ENCODE measurements at places on chromosomes 11 and 22. TPM values are rescaled to one million over a fixed set of nuclear protein-coding genes. Genes with fewer than 3 reads are reported as not detected.

DNA sequence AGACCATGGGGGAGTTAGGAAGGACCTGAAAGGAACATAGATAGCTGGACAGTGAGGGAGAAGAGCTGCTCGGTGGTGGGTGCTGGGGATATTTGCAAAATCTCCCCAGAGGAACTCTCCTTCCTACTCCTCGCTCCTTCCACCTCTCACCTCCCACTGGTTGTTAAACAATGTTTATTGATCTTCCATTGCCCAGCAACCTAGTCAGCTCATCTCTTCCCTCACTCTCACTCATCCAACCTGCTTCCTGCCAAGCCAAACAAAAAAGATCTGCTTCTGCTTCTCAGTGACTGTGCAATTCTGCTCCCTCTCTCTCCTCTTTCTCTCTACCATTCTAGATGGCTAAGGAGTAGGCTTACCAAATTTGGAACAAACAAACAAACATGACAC lies 115.0 kb downstream of the SLC1A2 start:
- peaks cover 14% of the 10 kb centered on the region for H3K4me1 ChIP-seq
- H3K36me3 ChIP-seq, result no peaks in the 10 kb centered on the region
- H3K27ac ChIP-seq, result no peak overlapping the region
- H3K27me3 ChIP-seq, result peaks cover 3% of the 10 kb centered on the region
- no peak overlapping the region for H3K4me3 ChIP-seq

CD6 gene
- total RNA-seq, result 368 TPM

PRRG4 gene
- 0.25 TPM for total RNA-seq

DNA sequence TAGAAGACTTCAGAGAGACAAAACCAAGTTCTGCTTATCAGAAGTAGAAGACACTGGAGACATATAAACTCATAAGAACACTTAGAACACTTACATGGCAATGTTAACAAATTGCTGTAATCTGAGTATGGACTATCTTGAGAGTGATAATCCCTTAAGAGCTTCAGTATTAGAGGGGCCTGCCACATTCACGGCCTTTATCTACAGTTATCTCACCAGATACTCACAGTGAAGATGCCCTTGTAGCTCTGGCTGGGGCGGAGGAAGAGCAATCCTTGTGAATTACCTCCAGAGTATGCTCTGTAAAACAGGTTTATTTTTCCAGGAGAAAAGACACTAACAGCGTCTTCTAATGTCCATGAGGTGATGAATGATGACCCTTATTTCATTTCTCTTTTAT lies 762.8 kb downstream of the FAM181B start:
- no peak overlapping the region for H3K27ac ChIP-seq
- no peaks in the 10 kb centered on the region for H3K36me3 ChIP-seq
- no peaks in the 10 kb centered on the region for H3K4me1 ChIP-seq
- no peak overlapping the region for H3K4me3 ChIP-seq
- no peak for DNase-seq

- H3K4me3 ChIP-seq, result no peak overlapping the region
- no peaks in the 10 kb centered on the region for H3K36me3 ChIP-seq
- peaks cover 39% of the 10 kb centered on the region for H3K27me3 ChIP-seq
Measured at GRCh38 chr11:68855205-68855981, 13.7 kb upstream of the CPT1A start.

DNA sequence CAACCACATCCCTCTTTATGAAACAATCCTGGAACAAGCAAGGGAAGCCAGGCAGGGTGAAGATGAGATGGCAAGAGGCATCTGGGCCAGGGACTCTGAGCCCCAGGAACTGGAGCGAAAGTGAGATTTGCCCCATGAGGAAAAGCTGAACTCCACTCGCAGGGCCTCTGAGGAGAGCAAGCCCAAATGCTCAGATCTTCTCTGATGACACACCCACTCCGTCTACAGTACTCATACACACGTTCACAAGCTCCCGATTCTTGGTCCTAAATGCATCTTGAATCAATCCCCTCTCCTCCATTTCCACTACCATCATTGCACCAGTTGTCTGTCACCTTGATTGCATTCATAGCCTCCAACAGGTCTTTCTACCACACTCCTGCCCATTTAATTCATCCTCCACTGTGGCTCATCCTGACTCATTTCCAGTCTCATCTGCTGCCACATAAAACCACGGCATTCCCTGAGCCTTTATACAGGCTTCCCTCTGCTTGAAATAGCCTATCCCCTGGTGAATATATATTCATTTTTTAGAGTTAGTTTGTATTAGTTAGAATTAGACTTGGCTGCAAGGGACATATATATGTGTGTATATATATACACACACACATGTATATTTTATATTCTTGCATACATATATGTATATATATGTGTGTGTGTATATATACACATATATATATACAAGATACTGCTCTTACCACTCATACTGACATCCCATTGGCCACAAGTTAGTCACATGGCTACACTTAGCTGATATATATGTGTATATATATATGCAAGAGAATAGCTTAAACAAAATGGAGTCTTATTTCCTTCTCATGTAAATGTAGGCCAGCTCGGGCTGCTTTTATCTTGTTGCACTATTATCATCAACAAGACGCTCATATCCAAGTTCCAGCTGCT lies 1.4 kb upstream of the APOA5 start:
- DNase-seq, result no peak
- no peak overlapping the region for H3K27ac ChIP-seq
- no peak overlapping the region for H3K4me3 ChIP-seq
- peaks cover 16% of the 10 kb centered on the region for H3K4me1 ChIP-seq
- no peaks in the 10 kb centered on the region for H3K27me3 ChIP-seq

DNA sequence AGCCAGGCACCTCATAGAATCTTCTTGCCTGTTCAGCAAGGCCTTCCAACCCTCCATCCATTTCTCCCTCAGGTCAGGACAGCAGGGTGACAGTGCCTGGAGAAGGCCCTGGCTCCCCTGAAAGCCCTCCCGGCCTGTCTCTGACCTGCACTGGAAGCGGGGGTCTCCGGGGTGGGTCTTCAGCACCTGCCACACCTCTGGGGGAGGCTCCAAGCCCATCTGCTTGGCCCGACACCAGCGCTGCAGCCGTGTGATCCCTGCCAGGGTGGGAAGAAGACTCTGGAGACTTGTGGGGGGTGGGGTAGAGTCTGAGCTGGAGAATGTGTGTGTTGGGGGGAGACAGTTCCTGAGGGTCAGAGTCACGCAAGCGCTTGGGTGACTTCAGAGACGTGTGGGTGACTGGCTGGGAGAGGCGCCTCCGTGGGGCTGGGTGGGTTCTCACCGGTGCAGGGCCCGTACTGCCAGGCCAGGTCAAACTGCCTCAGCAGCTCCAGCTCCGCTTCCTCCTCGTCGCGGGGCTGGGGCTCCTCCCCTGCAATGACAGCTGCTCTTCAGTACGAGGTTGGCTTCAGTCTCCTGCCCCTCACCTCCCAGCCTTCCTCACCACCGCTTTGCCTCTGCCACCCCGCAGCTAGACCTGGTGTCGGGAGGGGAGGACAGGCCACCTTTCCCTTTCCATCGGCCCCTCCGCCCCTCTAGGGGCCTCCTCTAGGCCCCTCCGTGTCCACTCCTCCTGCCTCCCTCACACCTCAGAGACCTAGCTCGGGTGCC lies 615 bp downstream of the POLD4 start:
- peaks cover 8% of the 10 kb centered on the region for H3K36me3 ChIP-seq
- H3K27me3 ChIP-seq, result peaks cover under 1% of the 10 kb centered on the region
- peak; percentile 73 for DNase-seq
- H3K4me3 ChIP-seq, result peak overlapping the region; percentile 89
- H3K27ac ChIP-seq, result peak overlapping the region; percentile 99
- H3K4me1 ChIP-seq, result peaks cover 36% of the 10 kb centered on the region

PPFIBP2 gene
- total RNA-seq, result 33.1 TPM

GNG3 gene
- total RNA-seq, result not detected

DNA sequence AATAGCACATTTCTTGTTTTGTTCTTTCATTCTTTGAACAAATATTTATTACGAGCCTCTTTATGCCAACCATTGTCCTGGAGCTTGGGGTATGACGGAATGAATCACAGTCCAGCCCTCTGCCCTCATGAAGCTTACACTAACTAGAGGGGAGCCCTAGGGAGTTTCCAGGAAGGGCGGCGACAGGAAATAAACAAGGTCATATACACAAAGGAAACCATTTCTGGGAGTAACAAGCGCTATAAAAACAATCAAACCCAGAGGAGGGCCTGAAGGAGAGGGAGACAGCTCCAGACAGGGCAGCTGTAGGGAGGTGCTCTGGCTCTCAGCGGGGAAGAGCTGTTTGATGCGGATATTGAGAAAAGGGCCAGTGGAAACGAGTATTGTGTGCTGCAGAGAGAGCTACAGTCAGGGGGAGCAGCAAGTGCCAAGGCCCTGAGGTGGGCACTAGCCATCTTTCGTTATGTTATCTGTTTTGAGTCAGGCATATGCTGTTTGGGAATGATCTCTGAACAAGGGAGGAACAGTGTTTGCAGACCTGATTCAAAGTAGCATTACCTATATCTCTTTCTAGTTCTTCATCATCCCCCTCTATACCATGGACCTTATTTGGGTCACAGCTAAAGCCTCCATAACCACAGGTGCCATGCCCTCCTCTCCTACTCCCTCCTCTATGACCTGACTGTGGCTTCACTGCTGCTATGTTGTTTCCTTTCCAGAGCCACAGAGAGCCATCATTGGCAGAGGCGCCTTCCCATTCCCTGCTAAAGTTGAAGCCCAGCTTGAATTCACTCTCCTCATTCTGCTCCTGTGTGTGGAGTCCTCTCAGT lies 15.3 kb upstream of the ZBTB16 start:
- H3K36me3 ChIP-seq, result peaks cover 2% of the 10 kb centered on the region
- no peak overlapping the region for H3K4me3 ChIP-seq
- peaks cover 22% of the 10 kb centered on the region for H3K4me1 ChIP-seq
- peaks cover 17% of the 10 kb centered on the region for H3K27me3 ChIP-seq
- peak overlapping the region; percentile 79 for H3K27ac ChIP-seq
- DNase-seq, result no peak

DNA sequence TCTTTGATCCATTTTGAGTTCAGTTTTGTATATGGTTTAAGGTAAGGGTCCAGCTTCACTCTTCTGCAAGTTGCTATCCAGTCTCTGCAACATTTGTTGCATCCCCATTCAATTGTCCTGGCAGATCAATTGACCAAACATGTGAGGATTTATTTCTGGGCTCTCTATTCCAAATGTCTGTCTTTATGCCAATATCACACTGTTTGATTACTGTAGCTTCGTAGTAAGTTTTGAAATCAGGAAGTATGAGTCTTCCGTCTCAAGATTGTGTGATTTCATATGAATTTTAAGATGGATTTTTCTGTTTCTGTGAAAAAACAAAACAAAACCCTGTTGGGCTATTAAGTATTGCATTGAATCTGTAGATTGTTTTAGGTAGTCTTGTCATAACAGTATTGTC lies 17.0 kb downstream of the APLP2 start:
- H3K27ac ChIP-seq, result no peak overlapping the region
- H3K36me3 ChIP-seq, result no peaks in the 10 kb centered on the region
- DNase-seq, result no peak
- no peaks in the 10 kb centered on the region for H3K4me1 ChIP-seq
- peaks cover 5% of the 10 kb centered on the region for H3K27me3 ChIP-seq

GRCh38 chr11:70536051-70536877 lies 137.9 kb downstream of the CTTN start:
- no peaks in the 10 kb centered on the region for H3K36me3 ChIP-seq
- H3K27ac ChIP-seq, result no peak overlapping the region
- no peak for DNase-seq
- no peak overlapping the region for H3K4me3 ChIP-seq

CSRP3 gene
- not detected for total RNA-seq

ASRGL1 gene
- total RNA-seq, result 0.84 TPM

- DNase-seq, result no peak
- peaks cover 2% of the 10 kb centered on the region for H3K36me3 ChIP-seq
- H3K27me3 ChIP-seq, result peaks cover 6% of the 10 kb centered on the region
- H3K4me1 ChIP-seq, result peaks cover 6% of the 10 kb centered on the region
- H3K27ac ChIP-seq, result no peak overlapping the region
Measured at GRCh38 chr11:102983486-102983885, 28.0 kb upstream of the MMP13 start.

MUC6 gene
- not detected for total RNA-seq

DNA sequence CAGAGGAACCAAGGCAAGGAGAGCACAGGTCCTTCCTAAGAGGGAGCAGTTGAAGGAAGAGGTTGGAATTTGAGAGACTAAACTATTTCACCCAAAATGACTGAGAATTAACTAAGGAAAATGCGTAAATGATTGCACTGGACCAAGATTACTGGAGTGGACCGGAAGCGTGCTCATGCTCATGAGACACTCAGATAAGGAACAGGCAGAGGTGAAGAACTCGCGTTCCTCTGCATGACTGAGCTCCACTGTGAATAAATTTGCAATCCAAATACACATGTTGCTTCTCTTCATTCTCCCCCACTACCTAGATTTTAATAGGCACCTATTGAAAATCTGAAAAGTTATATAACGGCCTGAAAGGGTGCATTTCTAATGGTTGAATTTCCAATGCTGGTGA lies 207.0 kb downstream of the KIRREL3 start:
- peaks cover 1% of the 10 kb centered on the region for H3K27me3 ChIP-seq
- H3K4me3 ChIP-seq, result no peak overlapping the region
- no peaks in the 10 kb centered on the region for H3K36me3 ChIP-seq
- H3K27ac ChIP-seq, result no peak overlapping the region
- H3K4me1 ChIP-seq, result no peaks in the 10 kb centered on the region

GRCh38 chr11:69233744-69234570 lies 60.0 kb upstream of the MYEOV start:
- no peak overlapping the region for H3K27ac ChIP-seq
- H3K4me3 ChIP-seq, result no peak overlapping the region
- H3K27me3 ChIP-seq, result peaks cover 5% of the 10 kb centered on the region
- no peak for DNase-seq

FGF19 gene
- total RNA-seq, result not detected

DNA sequence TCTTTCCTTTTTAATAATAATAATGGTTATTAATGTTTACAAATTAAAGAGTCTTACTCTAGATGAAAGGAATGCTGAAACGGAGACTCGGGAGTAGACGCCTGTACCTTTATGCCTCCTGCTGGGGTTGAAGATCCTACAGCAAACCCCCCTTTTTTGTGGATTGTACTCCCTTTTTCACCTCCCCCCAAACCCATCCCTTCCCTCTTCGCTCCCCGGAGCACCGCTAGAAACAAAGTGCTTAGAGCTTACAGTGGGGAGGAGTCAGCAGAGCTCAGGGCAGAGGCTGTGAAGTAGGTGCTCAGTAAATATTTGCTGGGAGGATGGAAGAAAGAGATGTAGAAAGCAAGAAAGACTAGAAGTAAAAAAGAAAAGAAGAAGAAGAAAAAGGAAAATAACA lies 169.7 kb downstream of the NXPE2 start:
- no peak overlapping the region for H3K27ac ChIP-seq
- DNase-seq, result no peak
- peaks cover 3% of the 10 kb centered on the region for H3K27me3 ChIP-seq
- no peaks in the 10 kb centered on the region for H3K36me3 ChIP-seq
- no peak overlapping the region for H3K4me3 ChIP-seq

ZNF280B gene
- total RNA-seq, result 1.9 TPM
